ENCODE measurements at places on chromosomes 2 and 18. TPM values are rescaled to one million over a fixed set of nuclear protein-coding genes. Genes with fewer than 3 reads are reported as not detected.

ACADL gene
- 0.48 TPM for total RNA-seq

IL1F10 gene
- not detected for total RNA-seq

MAPK4 gene
- total RNA-seq, result 0.48 TPM

CKAP2L gene
- total RNA-seq, result 0.48 TPM

ACMSD gene
- 1.7 TPM for total RNA-seq

RPRD1A gene
- total RNA-seq, result 98.0 TPM

CCDC85A gene
- not detected for total RNA-seq

CDC42EP3 gene
- 13.3 TPM for total RNA-seq

MAPRE2 gene
- 1.9 TPM for total RNA-seq

DPP10 gene
- total RNA-seq, result not detected

ANAPC1 gene
- total RNA-seq, result 56.1 TPM

CNDP2 gene
- 45.6 TPM for total RNA-seq

ATG4B gene
- 57.6 TPM for total RNA-seq

GPAT2 gene
- 1.5 TPM for total RNA-seq

MLPH gene
- total RNA-seq, result 9.9 TPM

UGT1A3 gene
- total RNA-seq, result 0.24 TPM

GPR35 gene
- 0.85 TPM for total RNA-seq

MAL gene
- 1.3 TPM for total RNA-seq

TBR1 gene
- total RNA-seq, result not detected

TRPM8 gene
- not detected for total RNA-seq

LHCGR gene
- total RNA-seq, result not detected

TUBA3E gene
- not detected for total RNA-seq

MYL1 gene
- not detected for total RNA-seq

RTP5 gene
- not detected for total RNA-seq

LGALSL gene
- total RNA-seq, result 14.0 TPM

AKAIN1 gene
- total RNA-seq, result not detected

SLC9A4 gene
- 2.7 TPM for total RNA-seq

GPC1 gene
- 130 TPM for total RNA-seq

LAMA1 gene
- 25.8 TPM for total RNA-seq
